SK-N-DZ (cell line): ENCODE measurements at places on chromosomes 5 and 9.
A peak's percentile ranks its signal among the peaks of the same experiment; 100 is the strongest.

- no peak for DNase-seq
Observed at GRCh38 chr9:136192289-136193126, 12.4 kb downstream of the LHX3 start.

GRCh38 chr5:98700730-98701129 is 72.7 kb upstream of the RGMB start:
- no peak for DNase-seq

DNA sequence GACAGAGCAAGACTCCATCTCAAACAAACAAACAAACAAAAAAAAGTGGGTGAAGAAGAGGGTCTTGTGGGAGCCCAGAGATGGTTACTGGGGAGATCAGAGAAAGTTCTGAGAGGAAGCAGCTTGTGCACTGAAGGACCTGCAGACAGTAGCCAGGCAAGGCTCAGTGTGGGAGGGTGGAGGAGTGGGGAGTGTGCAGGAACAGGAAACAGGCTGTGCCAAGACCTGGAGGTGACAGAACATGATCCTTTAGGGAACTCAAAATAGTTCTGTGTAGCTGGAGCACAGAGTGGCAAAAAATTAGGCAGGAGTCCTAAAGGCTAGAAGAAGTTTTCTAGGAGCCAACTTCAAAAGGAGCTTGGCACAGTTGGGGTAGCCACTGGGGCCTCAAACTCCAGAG is 19.2 kb upstream of the NANS start:
- DNase-seq, result no peak

GRCh38 chr5:152164860-152165259 is 240.2 kb upstream of the GLRA1 start:
- DNase-seq, result no peak

GRCh38 chr9:109914280-109915027 is 134.5 kb downstream of the PALM2AKAP2 start:
- no peak for DNase-seq

GRCh38 chr5:127440831-127441230 is 76.6 kb upstream of the PRRC1 start:
- no peak for DNase-seq

- no peak for DNase-seq
Observed at GRCh38 chr9:116090030-116090770, 63.4 kb upstream of the PAPPA start.

DNA sequence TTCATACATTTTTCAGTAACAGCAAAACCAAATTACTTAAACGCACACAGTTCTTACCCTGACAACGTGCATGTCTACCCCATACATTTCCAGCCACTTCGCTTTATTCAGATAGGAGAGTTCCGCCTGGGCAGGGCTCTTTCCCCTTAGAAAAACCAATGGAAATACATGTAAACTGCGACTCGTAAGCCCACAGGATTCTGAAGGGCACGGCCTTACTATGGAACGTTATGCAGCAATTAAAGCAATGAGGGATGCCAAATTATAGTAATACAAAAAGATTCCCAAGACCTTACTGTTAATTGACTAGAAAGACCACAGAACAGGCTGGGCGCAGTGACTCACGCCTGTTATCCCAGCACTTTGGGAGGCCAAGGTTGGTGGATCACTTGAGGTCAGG is 64.5 kb downstream of the EPB41L4B start:
- no peak for DNase-seq

DNA sequence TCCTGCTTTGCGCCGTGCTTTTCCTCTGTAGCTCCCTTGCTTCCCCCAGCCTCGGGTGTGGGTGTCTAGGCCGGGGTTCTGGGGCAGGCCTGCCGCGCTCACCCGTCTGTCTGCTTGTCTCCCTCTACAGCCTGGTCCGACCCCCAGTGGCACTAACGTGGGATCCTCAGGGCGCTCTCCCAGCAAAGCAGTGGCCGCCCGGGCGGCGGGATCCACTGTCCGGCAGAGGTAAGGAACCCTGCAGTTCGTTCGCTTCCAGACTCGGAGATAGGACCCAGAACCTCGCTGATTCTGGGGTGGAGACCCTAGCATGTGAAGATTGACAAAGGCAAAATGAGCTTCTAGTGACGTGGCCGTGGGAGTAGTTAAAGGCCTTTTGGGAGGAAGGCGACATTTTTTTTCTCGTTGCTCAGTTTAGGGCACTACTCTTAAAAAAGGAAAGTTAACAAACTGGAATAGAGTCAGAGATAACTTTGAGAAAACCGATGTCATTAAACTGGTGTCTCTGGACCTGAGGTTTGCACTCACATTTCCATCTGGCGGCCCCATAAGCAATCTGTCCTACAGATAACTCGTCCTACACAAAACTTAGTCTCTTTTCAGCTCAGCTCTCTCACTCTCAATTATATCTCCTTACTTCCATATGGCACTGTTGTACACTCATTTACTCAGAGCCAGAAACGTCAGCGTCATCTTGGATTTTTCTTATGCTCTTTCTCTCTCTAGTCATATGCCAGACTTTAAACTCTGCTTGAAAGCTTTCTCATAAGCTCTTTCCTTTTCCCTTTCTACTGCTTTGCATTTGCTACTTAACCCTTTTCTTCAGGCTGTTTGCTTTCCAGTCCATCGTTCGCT is 561 bp downstream of the SEC61B start:
- DNase-seq, result no peak

DNA sequence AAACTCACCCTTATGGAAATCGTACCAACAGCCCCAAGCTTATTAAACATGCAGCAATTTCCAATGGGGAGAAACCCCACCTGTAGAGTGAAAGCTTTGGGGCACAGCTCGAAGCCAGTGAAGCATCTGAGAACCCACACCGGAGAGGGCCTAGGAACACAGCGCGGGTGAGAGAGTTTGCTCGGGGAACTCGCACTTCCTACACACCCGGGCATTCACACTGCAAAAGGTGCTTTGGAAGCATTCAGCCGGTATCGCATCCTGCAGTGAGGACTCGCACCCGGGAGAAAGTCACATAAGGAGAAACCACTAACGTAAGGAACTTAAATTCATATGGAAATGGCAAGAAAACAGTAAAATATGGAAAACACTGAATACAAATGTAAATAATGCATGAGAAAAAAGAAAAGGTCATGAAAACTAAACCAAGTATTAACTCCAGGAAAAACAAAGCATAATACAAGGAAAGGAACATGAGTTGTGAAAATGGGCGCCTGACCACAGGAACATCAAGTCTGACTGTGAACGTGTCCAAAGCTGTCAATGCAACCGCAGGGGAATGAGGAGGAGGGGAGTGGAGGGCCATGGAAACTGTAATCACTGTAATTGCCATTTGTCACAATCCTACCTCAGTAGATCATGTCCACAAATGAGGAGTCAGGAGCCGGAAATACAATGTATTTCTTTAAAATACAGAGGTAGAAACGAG is 28.7 kb downstream of the CAMSAP1 start:
- DNase-seq, result no peak

DNA sequence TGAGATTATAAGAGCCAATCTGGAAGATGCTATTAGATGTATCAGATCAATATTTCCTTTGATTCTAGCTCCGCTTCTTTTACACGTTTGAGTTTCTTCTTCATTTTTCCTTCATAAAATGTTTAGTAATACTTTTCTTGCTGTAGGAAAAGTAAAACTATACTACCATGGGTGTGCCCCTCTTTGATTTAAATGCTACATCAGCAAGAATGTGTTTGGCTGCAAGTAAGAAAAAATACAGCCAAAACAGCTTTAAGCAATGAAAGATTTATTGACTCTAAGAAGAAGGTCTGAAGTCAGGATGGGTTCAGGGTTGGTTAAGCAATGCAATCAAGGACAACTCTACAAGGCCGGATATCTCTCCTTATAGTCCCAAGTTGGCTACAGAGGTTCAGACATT is 126.4 kb downstream of the KCTD16 start:
- no peak for DNase-seq

- no peak for DNase-seq
Observed at GRCh38 chr9:114242837-114243236, 80.1 kb upstream of the ORM1 start.

DNA sequence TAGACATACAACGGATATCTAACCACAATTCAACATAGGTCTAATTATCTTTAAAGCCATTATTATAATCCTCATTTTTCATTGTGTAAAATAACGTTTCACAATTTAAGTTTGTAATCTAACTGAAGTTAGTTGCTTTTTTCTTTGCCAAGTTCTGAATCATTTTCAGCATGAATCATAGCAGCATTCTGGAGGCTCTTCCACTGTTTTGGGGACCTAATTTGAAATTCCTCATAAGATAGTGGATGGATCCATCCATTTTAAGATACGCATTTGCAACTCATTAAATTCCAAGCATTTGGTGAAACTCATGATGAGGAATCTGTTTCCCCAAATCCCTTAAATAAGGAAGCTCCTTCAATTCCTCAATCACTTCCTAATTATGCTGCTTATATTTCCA is 447.1 kb upstream of the CDH10 start:
- DNase-seq, result no peak

- no peak for DNase-seq
Observed at GRCh38 chr5:57725658-57726504, 243.3 kb upstream of the ACTBL2 start.

GRCh38 chr5:174239718-174240117 is 194.2 kb downstream of the NSG2 start:
- no peak for DNase-seq

DNA sequence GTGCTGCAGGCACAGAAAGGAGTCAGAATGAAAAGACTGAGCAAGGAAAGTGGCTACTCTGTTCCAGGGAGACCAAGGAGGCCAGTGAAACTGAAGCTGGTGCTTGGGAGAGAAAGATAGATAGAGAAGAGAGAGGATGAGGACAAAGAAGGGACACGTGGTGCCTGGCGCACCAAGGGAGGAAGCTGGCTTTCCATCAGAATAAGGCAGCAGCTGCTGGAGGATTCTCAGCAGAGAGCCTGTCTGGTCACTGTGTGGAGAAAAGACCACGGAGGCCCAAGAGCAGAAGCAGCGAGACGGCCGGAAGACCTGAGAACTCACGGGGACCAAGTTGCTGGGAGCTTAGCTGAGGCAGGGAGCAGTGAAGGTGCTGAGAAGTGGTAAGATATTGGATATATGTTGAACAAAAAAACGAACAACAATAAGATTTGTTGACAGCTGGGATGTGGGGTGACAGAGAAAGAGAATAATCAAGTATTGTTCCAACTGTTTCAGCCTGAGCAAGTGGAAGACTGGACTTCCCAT is 116.1 kb downstream of the SEMA5A start:
- no peak for DNase-seq

GRCh38 chr9:125549465-125549871 is 157.5 kb downstream of the MAPKAP1 start:
- DNase-seq, result no peak

GRCh38 chr9:121801579-121801978 is 150.1 kb downstream of the DAB2IP start:
- no peak for DNase-seq

- no peak for DNase-seq
Observed at GRCh38 chr9:79798450-79798849, 226.7 kb downstream of the TLE4 start.

- no peak for DNase-seq
Observed at GRCh38 chr5:38396766-38397165, 138.4 kb downstream of the EGFLAM start.

DNA sequence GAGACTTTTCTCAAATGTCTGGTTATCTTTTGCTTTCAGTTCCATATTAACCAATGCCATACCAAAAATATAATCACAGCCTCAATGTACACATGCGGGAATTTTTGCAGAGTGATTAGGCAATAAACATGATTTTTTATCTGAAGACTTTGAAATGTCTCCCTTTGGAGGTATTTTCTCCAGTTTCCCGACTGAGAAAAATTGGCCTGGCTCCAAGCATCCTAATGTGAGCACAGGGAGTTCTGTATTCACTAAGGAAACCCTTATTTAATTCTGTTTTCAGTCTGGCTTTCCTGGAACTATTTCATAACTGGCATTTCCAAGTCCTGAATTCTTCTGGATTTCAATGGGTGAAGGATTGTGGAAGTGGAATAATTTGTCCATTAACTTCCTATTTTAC is 8.5 kb downstream of the HCN1 start:
- DNase-seq, result no peak

- no peak for DNase-seq
Observed at GRCh38 chr9:37447111-37447510, 18.1 kb downstream of the ZBTB5 start.

DNA sequence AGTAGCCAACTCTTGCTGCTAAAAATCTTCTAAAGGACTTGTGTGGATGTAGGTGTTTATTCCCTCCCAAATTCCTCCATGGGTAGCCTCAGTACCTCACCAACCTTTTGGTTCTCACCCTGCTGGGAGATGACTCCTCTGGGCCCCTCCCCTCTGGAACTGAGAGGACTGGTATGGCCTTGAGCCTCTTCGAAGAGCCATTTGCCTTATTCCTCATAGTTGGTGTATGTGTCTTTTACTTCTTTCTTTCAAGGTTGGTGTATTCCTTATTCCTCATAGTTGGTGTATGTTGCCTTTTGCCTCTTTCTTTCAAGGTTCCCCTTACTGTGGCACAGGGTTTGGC is 48.3 kb downstream of the GNAQ start:
- no peak for DNase-seq

GRCh38 chr5:36305571-36306326 is 4.0 kb upstream of the RANBP3L start:
- DNase-seq, result peak; percentile 31

DNA sequence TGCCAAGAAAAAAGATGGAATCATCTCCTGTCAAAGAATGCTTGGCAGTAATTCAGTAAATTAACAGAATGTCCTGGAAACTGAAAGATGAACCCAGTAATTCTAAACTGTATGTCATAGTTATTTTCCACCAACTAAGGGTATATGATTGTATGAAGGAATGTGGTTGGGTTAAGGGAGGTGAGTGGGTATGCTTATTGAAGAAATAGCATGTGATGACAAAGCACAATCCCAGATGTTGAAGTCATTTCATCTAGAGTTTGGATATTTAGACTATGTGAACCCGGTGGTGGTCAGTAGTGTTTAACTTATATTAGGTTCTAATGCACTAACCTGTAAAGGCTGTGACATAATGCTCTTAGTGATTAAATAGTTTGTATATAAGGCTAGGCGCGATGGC is 87.3 kb downstream of the CDKN2A start:
- no peak for DNase-seq

DNA sequence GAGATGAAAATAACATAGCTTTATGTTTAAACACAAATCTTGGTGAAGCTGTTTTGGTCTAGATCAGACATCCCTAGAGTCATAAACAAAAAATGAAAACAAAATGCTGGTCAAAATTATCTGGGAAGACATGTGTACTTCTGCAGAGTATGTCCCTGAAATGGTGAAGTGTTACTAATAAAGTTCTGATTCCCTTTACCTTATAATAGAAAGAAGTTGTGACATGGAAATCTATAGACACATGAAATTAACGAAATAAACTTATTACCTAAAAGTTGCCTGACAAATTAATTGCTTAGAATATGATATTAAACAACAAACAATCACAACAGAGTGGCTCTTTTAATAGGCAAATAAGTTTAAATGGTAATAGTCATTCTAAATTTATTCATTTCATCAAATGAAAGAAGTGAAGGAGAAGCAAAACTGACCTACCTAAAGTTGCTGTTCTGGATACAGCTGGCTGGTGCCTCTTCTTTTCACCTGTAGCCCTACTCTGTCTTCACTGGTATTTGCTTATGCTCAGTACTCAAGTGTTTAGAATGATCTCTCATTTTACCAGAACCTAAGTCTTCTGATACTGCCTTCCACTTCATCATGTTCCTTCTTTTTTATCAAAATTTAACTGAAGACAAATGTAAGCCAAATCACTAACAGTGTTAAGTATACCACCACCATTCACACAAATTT is 38.8 kb downstream of the FNIP1 start:
- DNase-seq, result no peak
